ENCODE measurements at places on chromosomes 3 and 15. TPM values are rescaled to one million over a fixed set of nuclear protein-coding genes. Genes with fewer than 3 reads are reported as not detected.

RARB gene
- 6.9 TPM for total RNA-seq

SEMA5B gene
- total RNA-seq = 3.6 TPM

DOCK3 gene
- total RNA-seq = 0.53 TPM

EPHB1 gene
- total RNA-seq = 1.5 TPM

SPATA12 gene
- total RNA-seq = under 0.01 TPM

GABRR3 gene
- not detected for total RNA-seq

SLC6A20 gene
- not detected for total RNA-seq

CGNL1 gene
- 3.3 TPM for total RNA-seq

CLRN1 gene
- total RNA-seq = not detected

GRK7 gene
- not detected for total RNA-seq

CCNB2 gene
- total RNA-seq = 25.8 TPM

PLOD2 gene
- 131 TPM for total RNA-seq

CCR8 gene
- not detected for total RNA-seq

CCR3 gene
- not detected for total RNA-seq

LRRC3B gene
- not detected for total RNA-seq

PGBD4 gene
- 2.2 TPM for total RNA-seq

ZNF502 gene
- total RNA-seq = 5.2 TPM

All from aortic smooth muscle cell (primary cell).